Aorta (tissue), 5 donors: ENCODE measurements at places on chromosomes 7 and 10. TPM values are rescaled to one million over a fixed set of nuclear protein-coding genes. Genes with fewer than 3 reads are reported as not detected.

DNA sequence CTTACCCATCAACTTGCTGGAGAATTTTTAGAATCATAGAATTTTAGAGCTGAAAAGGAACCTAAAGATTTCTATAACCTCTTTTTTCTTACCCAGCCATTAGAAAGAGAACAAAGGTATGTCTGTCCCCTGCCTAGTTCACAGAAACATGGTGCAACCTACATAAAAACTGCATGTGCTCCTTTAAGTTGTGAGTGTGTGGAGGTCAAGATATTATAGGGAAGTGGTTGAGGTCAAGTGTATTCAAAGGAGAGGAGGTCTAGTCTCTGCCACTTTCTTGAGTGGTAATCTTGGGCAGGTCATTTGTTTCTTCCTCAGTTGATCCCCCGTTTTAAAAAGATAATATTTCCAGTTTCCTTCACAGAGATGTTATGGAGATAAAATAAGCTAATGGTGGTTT is 6.4 kb downstream of the UBTD1 start:
- DNase-seq: no peak
- H3K27ac ChIP-seq: no peak overlapping the region
- H3K4me1 ChIP-seq: no peaks in the 10 kb centered on the region
- H3K27me3 ChIP-seq: no peaks in the 10 kb centered on the region
- no peak overlapping the region for H3K4me3 ChIP-seq

DNA sequence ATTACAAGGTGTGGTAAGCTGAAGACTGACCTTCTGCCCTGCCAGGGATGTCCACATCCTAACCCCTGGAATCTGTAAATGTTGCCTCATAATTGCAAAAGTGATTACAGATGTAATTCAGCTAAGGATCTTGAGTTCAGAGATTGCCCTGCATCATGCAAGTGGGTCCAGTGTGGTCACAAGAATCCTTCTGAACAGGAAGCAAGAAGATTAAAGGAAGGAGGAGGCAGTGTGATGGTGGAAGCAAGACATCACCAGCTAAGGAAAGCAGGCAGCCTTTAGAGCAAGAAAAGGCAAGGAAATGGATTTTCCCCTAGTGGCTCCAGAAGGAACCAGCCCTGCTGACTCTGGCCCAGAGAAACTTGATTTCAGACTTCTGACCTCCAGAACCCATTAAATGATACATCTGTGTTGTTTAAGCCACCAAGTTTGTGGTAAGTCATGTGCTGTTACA is 78.1 kb downstream of the USP6NL start:
- no peak overlapping the region for H3K4me3 ChIP-seq
- no peaks in the 10 kb centered on the region for H3K36me3 ChIP-seq
- DNase-seq: no peak
- no peaks in the 10 kb centered on the region for H3K4me1 ChIP-seq

PLCE1 gene
- total RNA-seq: 14.7 TPM

SYT15B gene
- total RNA-seq: 2.7 TPM

GIMAP8 gene
- 41.4 TPM for total RNA-seq

GRCh38 chr7:131190581-131190980 is 137.1 kb upstream of the MKLN1 start:
- H3K4me1 ChIP-seq: no peaks in the 10 kb centered on the region
- H3K27me3 ChIP-seq: no peaks in the 10 kb centered on the region
- H3K4me3 ChIP-seq: no peak overlapping the region
- no peaks in the 10 kb centered on the region for H3K36me3 ChIP-seq
- DNase-seq: no peak

- H3K36me3 ChIP-seq: no peaks in the 10 kb centered on the region
- H3K27ac ChIP-seq: no peak overlapping the region
- no peak for DNase-seq
- no peaks in the 10 kb centered on the region for H3K27me3 ChIP-seq
- no peak overlapping the region for H3K4me3 ChIP-seq
- no peaks in the 10 kb centered on the region for H3K4me1 ChIP-seq
These were observed 260.1 kb upstream of the YAE1 start for GRCh38 chr7:39306016-39306570.

DNA sequence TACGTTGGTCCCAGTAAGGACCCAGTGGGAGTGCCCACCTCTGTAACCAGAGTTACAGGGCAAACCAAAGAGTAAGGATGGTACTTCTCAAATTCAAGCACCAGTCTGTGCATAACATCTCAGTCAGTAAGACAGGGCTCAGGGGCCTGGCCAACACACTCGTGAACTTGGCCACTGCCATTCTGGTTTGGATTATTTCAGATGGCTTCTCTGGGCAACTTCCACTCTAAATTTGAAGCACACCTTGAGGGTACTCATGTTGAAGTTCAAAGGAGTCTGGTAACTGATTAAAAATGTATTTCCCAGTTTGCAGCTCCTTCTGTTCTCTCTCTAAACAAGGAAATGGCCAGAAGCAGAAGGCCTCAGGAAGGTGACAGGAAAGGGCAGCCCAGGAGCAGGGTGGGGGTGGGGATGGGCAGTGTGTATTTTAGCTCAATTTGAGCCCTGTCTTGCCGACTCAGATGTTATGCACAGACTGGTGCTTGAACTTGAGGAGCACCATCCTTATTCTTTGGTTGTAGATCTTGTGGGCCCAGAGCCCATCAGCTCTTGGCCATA is 107.3 kb upstream of the GLI3 start:
- no peak overlapping the region for H3K27ac ChIP-seq
- H3K4me3 ChIP-seq: no peak overlapping the region
- no peak for DNase-seq
- no peaks in the 10 kb centered on the region for H3K27me3 ChIP-seq

GRCh38 chr10:34650156-34650555 is 164.9 kb downstream of the PARD3 start:
- no peaks in the 10 kb centered on the region for H3K4me1 ChIP-seq
- no peaks in the 10 kb centered on the region for H3K36me3 ChIP-seq
- no peak overlapping the region for H3K4me3 ChIP-seq
- H3K27ac ChIP-seq: no peak overlapping the region
- no peaks in the 10 kb centered on the region for H3K27me3 ChIP-seq

DNA sequence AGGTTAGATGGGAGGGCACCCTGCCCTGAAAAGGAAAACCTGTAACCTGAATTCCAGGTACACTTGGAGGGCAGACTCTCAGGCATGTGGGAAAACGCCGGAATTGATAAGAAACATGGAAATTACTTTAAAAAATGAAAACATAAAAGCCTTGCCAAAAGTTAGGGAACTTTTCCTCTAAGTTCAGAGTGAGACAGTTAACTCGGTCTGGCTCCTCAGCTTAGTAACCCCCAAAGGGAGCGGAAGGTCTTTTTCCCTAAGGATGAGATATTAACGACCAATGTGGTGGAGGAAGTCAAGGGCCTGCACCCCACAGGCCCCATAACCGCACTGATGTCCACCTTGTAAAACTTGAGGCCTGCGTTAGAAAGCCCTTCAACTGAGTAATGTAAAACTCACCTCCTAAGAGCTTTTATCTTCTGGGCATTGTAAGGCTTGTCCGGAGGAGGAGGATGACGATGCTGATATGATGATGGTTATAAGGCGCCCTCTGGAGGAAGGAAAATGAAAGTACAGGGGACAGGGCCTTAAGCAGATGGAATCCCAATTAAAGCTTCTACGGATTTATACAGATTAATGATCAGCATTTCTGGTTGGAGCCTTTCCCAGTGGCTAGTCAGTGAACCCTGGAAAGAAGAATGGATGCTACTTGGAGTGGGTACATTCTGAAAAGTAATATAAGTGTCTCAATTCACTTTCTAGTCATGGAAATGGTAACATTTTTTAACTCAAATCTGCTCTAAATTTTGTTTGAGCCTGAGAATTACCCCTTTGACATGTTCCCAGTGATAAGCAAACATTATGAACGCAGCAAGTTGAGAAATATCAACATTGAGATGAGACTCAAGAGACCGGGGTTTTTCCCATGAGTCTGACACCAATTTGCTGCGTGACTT is 694 bp downstream of the COL1A2 start:
- H3K36me3 ChIP-seq: no peaks in the 10 kb centered on the region
- DNase-seq: no peak
- H3K4me1 ChIP-seq: peaks cover 2% of the 10 kb centered on the region
- no peaks in the 10 kb centered on the region for H3K27me3 ChIP-seq
- peak overlapping the region; percentile 85 for H3K4me3 ChIP-seq
- H3K27ac ChIP-seq: peak overlapping the region; percentile 94

- H3K27ac ChIP-seq: no peak overlapping the region
- no peak for DNase-seq
- H3K27me3 ChIP-seq: no peaks in the 10 kb centered on the region
- H3K4me3 ChIP-seq: no peak overlapping the region
- no peaks in the 10 kb centered on the region for H3K4me1 ChIP-seq
These were observed 233.9 kb upstream of the CACNA2D1 start for GRCh38 chr7:82677493-82677892.

PRKAR2B gene
- total RNA-seq: 4.0 TPM

DNA sequence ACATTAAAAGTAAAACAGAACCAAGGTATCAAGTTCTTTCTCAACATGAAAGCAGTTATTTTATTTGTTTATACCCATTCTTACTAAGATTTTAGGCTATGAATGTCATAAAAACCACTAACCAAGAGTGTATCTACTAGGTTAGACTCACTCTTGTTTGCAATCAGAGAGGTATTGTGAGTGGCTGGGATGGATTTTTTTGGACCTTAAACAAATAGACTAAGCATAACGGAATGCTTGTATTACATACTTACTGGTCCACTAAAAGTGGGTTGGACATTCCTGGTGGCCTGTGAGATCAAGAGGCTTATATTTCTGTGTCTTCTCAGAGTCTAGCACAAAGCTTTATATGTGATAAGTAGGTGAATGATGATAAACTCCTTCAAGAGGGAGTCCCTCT is 32.6 kb upstream of the CBLL1 start:
- no peaks in the 10 kb centered on the region for H3K36me3 ChIP-seq
- no peak for DNase-seq
- no peaks in the 10 kb centered on the region for H3K4me1 ChIP-seq
- H3K27ac ChIP-seq: no peak overlapping the region
- no peak overlapping the region for H3K4me3 ChIP-seq
- no peaks in the 10 kb centered on the region for H3K27me3 ChIP-seq

ANKRD22 gene
- 0.24 TPM for total RNA-seq

DNA sequence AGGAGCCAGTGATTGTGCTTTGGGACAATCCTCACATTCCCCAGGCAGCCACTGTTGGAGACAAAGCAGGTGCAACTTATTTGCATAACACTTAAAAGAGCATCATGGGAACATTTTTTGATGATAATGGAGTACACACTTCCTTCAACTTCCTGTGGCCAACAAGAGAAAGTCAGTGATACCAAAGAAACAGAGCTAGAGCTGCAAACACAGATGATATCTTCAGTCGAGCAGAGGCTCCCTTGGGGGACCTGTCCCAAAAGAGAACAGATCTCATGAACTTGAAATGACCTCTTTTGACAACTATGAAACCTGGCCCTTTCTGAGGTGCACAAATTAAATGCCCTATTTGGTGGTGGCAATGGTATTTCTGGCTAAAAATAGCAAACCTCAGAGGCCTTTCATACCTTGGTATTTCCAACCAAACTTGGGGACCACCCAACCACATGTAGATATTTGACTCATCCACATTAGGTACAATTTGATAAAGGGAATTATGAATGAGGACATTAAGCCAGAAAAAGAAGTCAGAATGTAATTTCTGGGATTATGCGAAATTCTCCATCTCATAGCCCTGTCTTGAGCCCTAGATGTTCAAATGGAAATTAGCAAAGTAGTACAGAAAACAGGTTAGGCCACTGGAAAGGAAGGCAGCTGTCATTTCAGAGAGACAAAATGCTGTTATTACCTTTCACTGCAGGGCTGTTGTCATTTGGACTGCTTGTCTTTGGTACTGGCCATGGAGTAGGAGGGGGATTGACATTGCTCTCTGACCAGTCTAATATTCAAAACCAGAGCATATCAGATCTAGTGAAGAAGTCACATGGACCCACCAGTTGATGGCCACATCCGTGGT is 146.2 kb downstream of the ICA1 start:
- DNase-seq: no peak
- no peak overlapping the region for H3K4me3 ChIP-seq
- H3K27ac ChIP-seq: no peak overlapping the region
- no peaks in the 10 kb centered on the region for H3K36me3 ChIP-seq

- H3K4me3 ChIP-seq: no peak overlapping the region
- H3K27me3 ChIP-seq: no peaks in the 10 kb centered on the region
- H3K4me1 ChIP-seq: no peaks in the 10 kb centered on the region
- no peak overlapping the region for H3K27ac ChIP-seq
- DNase-seq: no peak
These were observed 84.6 kb downstream of the MACC1 start for GRCh38 chr7:20132585-20132984.

DNA sequence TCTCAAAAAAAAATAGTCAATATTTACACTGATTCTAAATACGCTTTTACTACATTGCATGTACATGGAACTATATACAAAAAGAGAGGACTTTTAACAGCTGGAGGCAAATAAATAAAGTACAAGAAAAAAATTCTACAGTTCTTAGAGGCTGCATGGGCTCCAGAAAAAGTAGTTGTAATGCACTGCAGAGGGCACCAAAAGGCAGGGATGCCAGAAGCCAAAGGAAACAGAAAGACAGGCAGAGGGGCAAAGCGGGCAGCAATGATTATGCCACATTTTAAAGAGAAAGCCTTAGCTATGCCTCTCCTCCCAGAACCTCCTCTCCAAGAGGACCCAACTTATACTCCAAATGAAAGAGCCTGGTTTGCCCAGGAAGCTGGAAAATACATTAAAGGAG is 11.6 kb upstream of the ADCK2 start:
- H3K4me1 ChIP-seq: no peaks in the 10 kb centered on the region
- no peaks in the 10 kb centered on the region for H3K36me3 ChIP-seq
- H3K4me3 ChIP-seq: no peak overlapping the region
- no peaks in the 10 kb centered on the region for H3K27me3 ChIP-seq

DNA sequence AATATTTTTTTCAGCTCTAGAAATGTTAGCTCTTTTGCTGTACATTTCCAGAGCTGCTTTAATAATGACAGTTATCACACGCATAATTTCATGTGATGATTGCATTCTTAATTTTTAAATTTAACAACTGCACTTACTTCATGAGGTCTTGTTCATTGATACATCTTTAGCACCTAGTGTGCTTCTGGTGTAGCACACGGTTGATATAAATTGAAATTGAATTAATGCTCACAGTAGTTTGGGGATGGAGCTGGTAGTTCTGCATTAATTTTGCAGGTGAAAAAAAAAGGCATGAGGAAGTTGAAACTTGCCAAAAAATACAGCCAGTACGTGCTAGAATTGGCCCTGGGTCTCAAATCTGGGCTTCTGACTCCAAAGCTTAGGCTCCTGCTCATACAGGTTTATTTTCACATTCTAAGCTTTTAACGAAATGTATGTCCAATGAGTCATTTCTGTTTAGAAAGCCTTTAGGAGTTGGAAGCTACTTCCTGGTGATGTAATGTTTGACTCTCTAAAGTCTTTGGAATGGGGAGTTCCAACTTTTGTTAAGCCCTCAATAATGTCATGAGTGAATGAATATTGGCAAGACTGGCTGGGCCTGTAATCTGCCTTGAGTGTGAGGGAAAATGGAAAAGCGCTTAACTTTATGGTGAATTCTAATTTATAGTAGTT is 62.5 kb downstream of the DAGLB start:
- DNase-seq: no peak
- peaks cover 13% of the 10 kb centered on the region for H3K4me1 ChIP-seq
- no peak overlapping the region for H3K4me3 ChIP-seq
- no peaks in the 10 kb centered on the region for H3K27me3 ChIP-seq

EVX1 gene
- not detected for total RNA-seq

DNA sequence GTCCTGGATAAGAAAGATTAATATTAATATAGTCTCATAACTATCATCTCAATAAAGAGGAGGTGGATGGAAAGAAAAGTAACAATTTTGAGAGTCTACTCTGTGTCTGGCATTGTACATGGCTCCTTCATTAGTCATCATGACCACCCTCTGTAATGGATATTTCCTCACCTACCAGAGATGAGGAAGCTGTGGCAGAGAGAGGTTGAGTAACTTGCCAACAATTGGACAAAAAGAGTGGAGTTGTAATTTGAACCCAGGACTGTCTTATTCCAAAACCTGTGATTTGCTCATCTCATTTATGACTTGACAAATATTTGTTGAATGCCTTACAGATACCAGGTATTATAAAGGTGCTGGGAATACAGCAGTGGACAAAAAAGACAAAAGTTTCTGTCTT is 2.1 kb upstream of the IDE start:
- no peaks in the 10 kb centered on the region for H3K27me3 ChIP-seq
- H3K36me3 ChIP-seq: no peaks in the 10 kb centered on the region
